ENCODE measurements at places on chromosomes 12 and 14.

GRCh38 chr12:105559310-105559709, 228.8 kb downstream of the C12orf75 start:
- DNase-seq = no peak

- DNase-seq = no peak
These were observed 32.2 kb downstream of the MIA2 start for GRCh38 chr14:39265806-39266524.

DNA sequence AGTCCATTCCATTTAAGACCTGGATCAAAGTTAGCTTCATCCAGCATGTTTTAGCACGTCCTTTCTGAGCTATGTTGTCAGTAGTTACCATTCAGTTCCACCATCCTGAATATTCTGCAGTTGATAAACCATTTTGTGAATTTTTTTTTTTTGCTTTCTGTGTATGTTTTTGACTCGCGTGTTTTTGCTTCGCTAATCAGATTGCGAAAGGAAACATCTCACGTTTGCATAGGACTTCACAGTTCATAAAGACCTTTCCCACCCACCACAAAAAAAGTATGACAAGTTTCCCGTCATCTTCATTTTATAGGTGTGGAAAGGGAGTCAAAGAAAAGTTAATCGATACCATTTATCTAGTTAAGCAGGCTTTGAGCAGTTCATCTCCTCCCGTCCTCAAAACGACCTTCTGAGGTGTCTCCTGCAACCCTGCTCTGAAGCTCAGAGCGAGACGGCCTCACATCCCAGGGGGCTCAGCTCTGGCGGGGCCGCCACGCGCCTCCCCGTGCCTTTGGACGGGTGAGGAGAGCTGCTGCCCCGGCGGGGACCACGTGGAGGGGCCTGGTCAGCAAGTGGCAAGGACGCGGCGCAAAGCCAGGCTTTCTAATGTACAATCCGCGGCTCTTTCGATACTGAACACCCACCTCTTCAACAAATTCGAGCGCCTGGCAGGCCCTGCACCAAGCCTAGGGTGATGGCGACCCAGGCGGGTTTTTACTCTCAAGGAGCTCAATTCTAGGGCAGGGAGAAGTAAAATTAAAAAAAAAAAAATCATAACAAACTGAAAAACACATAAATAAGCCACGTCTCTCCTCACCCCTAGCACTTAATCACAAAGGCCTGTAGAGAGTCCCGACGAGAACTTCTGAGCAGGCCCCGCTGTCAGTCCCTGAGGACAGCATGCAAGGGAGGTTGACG, 988 bp upstream of the TMEM263 start:
- no peak for DNase-seq

DNA sequence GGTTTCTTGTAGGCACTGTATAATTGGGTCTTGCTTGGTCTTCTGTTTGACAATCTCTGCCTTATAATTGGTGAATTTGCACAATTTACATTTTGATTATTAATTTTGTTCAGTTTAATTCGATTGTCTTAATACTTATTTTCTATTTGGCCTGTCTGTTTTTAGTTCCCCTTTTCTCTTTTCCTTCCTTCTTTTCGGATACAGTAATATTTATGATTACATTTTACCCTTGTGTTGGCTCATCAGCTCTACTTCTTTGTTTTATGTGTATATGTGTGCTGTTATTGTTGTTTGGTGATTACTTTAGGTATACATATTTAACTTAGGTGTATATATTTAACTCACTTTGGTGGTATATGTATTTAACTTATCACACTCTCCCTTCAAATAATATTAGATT, 12.8 kb upstream of the BEGAIN start:
- no peak for DNase-seq

GRCh38 chr12:46944771-46945170, 119.0 kb upstream of the SLC38A4 start:
- DNase-seq = no peak

- DNase-seq = no peak
These were observed 267.5 kb downstream of the CCDC91 start for GRCh38 chr12:28457785-28458184.

DNA sequence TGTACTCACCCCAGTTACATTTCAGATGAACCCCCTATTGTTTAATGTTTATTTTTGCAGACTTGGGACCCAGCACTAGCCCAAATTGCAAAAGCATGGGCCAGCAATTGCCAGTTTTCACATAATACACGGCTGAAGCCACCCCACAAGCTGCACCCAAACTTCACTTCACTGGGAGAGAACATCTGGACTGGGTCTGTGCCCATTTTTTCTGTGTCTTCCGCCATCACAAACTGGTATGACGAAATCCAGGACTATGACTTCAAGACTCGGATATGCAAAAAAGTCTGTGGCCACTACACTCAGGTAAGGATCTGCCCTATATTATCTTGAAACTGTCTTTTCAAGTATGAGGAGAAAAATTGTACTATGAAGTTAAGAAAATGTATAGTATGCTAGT, 1.2 kb downstream of the GLIPR1 start:
- DNase-seq = no peak

GRCh38 chr12:77401770-77402081, 336.4 kb upstream of the E2F7 start:
- DNase-seq = no peak

DNA sequence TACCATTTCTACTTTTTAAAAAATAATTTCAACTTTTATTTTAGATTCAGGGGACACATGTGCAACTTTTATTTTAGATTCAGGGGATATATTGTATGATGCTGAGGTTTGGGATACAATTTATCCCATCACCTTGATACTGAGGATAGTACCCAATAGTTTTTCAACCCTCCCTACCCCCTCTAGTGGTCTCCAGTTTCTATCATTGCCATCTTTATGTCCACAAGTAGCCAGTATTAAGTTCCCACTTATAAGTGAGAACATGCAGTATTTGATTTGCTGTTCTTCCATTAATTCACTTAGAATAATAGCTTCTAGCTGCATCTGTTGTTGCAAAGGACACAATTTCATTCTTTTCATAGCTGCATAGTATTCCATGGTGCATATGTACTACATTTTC, 162.5 kb downstream of the ANKS1B start:
- no peak for DNase-seq

DNA sequence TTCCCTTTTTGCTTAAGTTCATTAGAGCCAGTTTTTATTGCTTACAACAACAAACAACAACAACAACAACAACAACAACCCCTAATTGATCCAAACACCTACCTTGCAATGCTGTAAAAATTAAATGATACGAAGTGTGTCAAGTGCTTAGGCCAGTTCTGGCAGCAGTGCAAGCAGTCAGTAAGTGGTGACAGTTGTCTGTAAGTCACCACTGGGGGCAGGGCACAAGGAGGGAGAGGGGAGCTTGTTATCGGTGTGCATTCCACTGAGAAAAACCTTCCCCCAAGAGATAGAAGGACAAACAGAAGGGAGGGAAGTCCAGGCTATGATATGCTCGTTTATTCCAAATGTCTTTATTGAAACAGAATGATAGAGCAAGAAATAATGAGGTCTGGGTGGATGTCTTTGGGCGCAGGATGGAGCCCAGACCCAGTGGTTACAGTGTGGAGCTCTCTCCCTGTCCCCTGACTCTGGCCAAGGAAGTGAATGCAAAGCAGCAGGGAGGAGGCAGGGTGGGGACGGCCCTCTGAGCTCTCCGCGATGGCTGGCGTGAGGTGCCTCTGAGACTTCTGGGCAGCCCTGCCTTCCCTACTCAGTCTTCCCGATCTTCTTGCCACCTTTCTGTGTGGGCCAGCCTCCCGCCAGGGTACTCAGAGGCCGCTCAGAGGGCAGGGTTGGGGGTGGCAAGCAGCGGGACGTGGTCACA, 6.5 kb downstream of the SLC22A17 start:
- DNase-seq = no peak

DNA sequence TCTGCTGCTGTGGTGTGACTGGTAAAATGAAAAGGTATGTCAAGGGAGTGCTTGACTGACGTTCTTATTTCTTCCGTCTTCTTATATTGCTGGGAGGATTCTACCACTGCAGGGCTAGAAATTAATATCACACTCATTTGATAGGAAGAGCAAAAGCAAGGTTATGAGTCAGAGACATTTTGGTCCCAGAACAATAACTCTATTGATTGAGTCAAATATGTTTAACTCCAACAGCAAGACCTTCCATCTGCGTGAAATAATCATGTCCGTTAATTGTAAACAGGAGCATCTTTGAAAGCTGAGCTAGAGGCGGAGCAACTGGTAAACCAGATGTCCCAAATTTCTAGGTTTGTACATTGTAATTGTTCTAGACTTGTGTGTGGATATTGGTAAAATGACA, 1293.6 kb downstream of the AACS start:
- DNase-seq = no peak

DNA sequence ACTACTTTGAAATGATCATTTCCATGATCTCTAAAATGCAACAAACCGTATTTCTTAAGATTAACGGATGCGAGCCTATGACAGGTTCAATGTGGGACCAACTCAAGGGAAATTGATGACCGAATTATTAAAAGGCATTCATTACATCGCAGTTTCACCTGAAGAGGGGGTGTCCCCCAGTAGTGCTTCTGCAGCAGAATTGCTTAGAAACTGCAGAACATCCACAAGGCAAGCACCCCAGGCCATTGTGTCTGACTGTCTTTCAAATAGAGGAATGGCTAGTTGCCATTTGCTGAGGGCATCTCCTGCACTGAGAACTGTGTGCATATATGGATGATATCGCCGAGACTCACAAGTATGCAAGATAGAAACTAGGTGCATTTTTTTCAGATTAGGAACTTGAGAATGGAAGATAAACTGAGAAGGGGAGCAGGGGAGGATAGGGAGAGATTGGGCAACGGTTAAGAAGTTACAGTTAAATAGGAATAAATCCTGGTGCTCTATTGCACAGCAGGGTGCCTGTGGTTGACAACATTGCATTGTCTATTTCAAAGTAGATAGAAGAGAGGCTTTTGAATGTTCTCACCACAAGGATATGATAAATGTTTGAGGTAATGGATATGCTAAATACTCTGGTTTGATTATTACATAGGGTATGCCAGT, 234.3 kb upstream of the PLEKHG7 start:
- DNase-seq = no peak

- DNase-seq = no peak
These were observed 9.1 kb downstream of the FIGNL2 start for GRCh38 chr12:51839310-51839947.

DNA sequence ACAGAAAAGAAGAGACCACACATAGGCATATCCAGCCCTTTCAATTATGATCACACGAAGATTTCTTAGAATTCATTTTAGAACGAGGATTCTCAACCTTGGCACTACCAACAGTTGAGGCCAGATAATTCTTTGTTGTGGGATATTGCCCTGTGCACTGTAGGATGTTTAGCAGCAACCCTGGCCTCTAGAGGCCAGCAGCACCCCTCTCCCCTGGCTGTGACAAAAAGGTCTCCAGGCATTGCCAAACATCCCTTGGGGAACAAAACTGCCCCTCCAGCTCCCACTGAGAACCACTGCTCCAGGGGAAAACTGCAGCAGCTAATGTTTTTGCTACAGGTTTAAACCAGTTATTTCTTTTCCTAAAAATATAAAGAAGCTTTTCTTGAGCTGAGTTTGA, 7.1 kb downstream of the NT5DC3 start:
- DNase-seq = no peak

GRCh38 chr12:109739747-109740693, 26.4 kb downstream of the FAM222A start:
- no peak for DNase-seq

DNA sequence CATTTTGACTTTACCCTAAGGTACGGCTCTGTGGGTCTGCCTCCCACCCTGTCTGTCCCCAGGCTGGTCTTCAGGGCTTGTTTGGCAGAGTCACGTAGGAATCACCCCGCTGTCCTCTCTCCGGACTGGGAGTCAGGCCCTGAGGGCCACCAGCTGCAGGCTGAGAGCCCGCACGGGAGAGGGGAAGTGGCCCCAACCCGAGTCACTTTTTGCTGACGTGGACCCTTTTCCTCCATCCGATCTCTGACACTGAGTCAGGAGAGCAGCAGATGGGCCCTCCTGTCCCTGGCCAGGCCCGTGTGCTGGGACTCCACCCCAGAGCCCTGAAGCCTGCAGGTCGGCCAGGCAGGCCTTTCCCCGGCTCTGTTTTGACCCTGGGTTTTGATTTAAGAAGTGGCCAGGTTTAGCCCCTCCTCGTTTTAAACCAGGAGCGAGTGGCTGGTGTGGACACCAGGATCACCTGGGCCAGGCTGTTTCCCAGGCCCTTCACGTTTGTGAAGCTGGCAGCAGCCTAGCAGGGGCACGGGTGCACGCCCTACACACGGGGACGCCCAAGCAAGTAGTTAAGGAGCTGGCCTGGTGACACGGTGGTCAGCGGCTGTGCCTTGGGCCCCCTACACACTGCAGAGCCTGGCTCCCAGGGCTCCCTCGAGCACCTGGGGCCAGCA, 12.5 kb upstream of the TEX22 start:
- DNase-seq = no peak

DNA sequence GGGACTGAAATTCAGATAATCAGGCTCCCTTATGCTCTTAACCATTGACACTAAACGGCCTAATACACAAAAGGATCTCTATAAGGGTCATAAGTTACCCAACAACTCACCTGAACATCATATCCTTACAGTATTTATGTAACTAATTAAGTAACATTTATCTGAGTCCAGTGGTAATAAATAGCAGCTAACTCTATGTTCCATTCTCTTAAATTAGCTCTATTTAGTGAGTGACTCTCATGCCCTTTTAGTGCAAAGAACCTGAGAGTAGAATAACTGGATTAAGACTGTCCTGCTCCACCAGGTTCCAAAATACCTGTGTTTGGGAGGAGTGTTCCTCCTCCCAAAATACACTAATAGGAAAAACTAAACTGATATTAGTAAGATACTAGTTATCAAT, 9.8 kb downstream of the SCAF11 start:
- DNase-seq = no peak

GRCh38 chr12:127677537-127678131, 589.3 kb upstream of the TMEM132C start:
- DNase-seq = peak; percentile 25

GRCh38 chr12:109467978-109468676, 9.0 kb downstream of the KCTD10 start:
- no peak for DNase-seq

DNA sequence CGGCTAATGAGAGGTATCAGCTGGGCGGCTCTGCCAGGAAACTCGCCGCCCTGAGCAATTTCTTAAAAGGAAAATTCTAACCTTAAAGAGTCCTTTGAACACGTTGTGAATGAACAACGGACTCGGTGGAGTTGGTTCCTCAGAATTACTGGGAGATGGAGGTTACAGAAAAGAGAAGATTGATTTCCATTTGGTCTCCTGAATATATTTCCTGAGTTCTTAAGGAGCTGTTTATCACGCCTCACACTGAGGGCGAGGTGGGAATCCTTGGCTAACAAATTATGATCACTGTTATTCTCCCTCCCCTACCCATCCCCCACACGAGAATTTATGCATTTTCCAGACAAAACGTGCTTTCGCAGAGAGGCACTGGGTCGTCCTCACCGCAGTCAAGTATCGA, 194.5 kb upstream of the C14orf180 start:
- DNase-seq = no peak

GRCh38 chr14:69002069-69002468, 23.0 kb upstream of the ACTN1 start:
- no peak for DNase-seq

Measured in activated CD4-positive, alpha-beta T cell treated with anti-CD3 and anti-CD28 coated beads for 24 hours (primary cell).